Activated CD4-positive, alpha-beta T cell treated with anti-CD3 and anti-CD28 coated beads for 48 hours (primary cell): ENCODE measurements at places on chromosomes 3 and 15.

DNA sequence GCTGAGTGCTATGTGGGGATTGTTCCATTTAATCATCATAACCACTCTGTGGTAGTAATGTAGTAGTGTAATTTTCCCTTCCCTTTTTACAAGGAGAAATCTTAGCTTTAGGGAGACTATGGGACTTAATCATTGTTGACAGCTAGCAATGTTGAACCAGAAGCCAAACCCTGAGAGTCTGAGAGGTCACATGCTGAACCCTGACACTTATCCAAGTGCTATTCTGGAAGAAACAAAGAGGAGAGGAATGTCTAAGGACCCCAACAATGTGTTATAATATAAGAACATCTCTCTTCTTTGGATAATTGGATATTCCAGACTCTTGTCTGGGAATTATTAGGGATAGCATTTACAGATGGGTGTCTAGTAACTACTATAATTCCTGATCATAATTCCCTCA lies 58.4 kb downstream of the GAP43 start:
- no peak for DNase-seq

- DNase-seq: no peak
Measured at GRCh38 chr3:40201770-40202169, 107.7 kb upstream of the EIF1B start.

DNA sequence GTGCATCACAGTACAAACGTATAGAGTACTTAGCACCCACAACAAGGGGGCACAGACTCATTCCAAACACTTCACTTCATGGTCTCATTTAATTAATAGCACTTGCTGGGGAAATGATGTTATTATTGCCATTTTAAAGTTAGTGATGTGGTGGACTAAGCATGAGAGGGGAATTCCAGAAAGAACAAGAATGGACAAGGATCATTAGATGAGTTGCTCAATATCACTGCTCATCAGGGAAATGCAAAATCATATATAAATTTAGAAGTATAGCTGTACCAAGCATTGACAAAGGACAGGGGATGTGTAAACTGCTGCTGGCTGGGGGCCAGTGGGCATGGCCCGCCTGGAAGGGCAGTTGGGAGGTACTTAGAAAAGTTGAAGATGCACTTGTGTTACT lies 14.6 kb downstream of the PRR20G start:
- DNase-seq: no peak

DNA sequence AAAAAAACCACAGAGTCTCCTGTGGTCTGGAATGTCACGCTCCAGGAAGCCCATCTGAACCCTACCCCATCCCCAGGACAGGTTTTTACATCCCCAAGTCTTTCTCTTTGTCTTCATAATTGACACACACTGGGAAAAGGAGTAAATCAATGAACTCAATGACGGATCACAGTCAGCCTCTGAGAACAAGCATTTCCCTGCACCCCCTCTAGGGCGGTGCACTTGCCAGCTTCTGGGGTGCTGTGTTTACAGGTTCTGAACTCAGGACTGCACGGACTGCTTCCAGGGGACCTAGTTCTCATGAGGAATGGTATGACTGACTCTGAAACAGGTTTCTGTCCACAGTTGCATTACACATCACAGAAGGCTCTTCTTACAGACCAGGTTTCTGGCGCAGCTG lies 81.1 kb downstream of the NUP210 start:
- no peak for DNase-seq

DNA sequence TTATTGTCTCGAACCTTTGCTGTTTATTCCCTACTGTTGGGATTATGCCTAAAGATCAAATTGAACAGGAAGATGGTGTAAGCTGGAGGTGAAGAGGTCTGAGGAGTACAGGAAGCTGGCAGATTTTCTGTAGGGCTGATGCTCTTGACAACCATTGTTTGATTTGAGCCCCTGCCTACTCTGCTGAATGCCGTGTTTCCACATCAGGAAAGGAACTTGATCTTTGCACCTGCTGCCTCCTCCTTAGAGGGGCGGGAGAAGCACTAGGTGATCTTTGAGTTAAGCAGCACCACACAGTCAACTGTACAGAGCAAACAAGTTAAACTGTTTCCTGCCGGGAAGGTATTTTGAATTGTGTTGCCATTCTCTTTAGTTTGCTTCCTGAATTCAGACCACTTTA lies 364.6 kb upstream of the EPHA6 start:
- DNase-seq: no peak

- DNase-seq: no peak
Measured at GRCh38 chr3:16181361-16181760, 6.9 kb downstream of the GALNT15 start.

DNA sequence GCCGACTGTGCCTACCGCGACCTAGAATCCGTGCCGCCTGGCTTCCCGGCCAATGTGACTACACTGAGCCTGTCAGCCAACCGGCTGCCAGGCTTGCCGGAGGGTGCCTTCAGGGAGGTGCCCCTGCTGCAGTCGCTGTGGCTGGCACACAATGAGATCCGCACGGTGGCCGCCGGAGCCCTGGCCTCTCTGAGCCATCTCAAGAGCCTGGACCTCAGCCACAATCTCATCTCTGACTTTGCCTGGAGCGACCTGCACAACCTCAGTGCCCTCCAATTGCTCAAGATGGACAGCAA lies 1.4 kb downstream of the ISLR start:
- no peak for DNase-seq
